ENCODE measurements at places on chromosomes 13 and 19.
A peak's percentile ranks its signal among the peaks of the same experiment; 100 is the strongest.

DNA sequence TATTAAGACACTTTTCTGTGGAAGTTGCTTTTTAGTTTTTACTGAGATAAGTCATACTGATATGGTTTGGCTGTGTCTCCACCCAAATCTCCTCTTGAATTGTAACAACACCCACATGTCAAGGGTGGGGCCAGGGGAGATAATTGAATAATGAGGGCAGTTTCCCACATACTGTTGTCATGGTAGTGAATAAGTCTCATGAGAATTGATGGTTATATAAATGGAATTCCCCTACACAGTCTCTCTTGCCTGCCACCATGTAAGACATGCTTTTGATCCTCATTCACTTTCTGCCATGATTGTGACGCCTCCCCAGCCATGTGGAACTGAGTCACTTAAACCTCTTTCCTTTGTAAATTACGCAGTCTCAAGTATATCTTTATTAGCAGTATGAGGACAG is 1340.4 kb downstream of the SLITRK5 start:
- no peak for DNase-seq

DNA sequence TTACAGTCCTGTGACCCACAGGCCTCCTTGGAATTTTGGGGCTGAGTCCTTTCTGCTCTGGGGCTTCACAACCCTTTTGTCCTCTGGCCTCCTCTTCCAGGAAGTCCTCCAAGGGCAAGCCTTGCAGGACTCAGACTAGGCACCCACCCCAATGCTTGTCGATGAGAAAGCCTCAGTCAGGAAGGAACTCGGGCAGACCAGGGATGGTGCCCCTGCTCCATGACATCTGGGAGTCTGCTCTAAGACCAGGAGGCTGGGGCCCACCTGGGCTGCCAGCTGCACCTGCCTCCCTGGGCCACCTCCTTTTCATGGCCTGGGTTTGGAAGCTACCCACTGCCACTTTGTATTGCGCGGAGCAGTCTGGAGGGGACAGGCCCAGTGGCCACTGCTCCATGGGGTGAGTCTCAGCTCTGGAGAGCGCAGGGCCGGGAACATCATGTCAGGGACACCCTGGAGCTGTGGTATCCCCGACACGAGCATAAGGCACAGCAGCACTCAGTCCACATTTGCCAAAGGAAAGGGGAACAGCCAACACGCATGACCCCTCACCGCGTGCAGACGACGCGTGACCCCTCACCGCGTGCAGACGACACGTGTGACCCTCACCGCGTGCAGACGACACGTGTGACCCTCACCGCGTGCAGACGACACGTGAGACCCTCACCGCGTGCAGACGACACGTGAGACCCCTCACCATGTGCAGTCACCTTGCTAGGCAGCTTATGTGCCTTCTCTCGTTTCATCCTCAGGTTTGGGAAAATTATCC is 10.8 kb downstream of the C2CD4C start:
- no peak for DNase-seq

DNA sequence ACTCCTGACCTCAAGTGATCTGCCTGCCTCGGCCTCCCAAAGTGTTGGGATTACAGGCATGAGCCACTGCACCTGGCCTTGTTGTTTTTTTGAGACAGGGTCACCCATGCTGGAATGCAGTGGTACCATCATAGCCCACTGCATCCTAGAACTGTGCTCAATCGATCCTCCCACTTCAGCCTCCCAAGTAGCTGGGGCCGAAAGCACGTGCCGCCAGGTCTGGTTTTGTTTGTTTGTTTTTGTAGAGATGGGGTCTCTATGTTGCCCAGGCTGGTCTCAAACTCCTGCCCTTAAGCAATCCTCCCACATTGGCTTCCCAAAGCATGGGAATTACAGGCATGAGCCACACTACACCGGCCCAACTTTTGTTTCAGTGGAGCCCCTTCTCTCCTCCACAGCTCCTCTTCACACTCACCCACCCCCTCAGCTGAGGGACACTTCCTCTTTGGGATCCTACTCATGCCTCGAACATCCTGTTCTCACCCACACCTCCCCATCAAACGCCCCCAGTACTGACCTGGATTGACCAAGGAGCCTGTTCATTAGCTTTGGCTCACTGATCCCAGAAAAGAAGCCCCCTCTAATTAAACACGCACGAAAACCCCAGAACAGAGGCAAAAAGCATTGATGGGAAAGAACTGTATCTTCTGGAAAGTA is 12.8 kb upstream of the CERS4 start:
- no peak for DNase-seq

- DNase-seq = no peak
Observed at GRCh38 chr13:20489185-20489820, 36.4 kb downstream of the CRYL1 start.

DNA sequence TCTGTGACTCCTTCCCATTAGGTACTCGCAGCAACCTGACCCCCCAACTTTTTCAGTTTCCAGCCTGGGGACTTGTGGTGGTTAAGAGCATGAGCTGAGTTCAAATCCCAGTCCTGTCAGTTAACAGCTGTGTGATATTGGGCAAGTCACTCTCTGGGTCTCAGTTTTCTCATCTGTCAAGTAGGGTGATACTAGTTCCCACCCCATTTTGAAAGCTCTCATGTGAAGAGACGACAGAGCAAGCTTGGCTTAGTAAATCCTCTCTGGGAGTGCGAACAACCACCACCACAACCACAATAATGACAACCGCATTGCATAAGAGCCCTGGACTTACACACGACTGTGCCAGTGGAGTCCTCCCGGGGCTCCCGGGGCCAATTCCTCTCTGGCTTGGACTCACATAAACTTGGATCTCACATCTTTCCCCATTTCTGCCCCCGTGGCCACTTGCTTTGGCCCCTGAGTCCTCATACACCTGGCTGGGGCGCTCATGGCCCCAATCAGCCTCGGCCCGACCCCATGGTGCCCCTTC is 454 bp downstream of the BLVRB start:
- peak; percentile 85 for DNase-seq

Data from iris pigment epithelial cell (primary cell).